ENCODE measurements at places on chromosomes 3 and 15.

GRCh38 chr3:58629629-58630028 lies 36.9 kb downstream of the FAM3D start:
- no peak for DNase-seq

DNA sequence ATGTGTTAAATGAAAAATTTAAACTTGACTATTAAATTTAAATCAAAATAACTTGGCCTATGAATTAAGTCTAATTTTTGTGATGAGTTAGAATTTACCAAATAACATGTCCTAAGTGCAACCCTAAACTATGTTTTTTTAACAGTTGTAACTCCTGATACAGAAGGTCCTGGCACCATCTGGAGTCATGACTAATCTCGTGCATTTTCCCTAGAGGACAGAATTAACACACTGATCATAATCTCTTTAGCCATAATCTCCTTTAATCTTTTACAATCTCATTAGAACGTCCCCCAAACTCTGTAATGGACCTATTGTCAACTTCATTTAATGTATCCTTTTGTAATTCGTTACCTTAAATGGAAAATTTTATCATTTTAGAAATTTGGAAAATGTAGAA lies 100.6 kb downstream of the SUCNR1 start:
- DNase-seq: peak; percentile 62

GRCh38 chr3:45665101-45665572 lies 24.1 kb upstream of the SACM1L start:
- peak; percentile 31 for DNase-seq

GRCh38 chr15:50979041-50979440 lies 70.6 kb downstream of the AP4E1 start:
- DNase-seq: peak; percentile 58

GRCh38 chr3:134659391-134660045 lies 8.7 kb upstream of the KY start:
- no peak for DNase-seq

DNA sequence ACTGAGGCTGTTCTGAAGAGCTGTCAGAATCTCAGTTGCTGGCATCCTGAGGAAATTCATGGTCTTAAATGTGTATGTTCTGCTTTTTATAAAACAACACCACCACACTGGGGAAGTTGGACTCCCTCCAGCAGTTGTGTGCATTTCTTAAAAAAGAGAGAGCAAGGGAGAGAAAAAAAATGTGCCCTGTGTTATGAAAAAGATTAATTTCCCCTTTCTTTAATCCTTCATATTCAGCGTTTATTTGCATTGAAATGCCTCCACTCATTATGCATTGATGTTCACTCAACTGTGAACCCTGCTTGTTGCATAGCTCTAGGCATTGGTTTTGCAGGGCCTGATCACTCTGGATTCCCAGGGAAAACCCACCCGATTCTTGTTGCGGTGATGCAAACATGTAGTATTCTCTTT lies 4.4 kb upstream of the ZNF609 start:
- DNase-seq: no peak

GRCh38 chr3:193896419-193896818 lies 239.5 kb upstream of the HES1 start:
- no peak for DNase-seq

- no peak for DNase-seq
Measured at GRCh38 chr15:69914040-69914439, 183.7 kb downstream of the TLE3 start.

- DNase-seq: no peak
Measured at GRCh38 chr3:72341920-72342319, 506.3 kb downstream of the SHQ1 start.

GRCh38 chr3:140505876-140506275 lies 172.0 kb upstream of the TRIM42 start:
- no peak for DNase-seq

- DNase-seq: no peak
Measured at GRCh38 chr3:19937459-19938294, 3.7 kb upstream of the EFHB start.

DNA sequence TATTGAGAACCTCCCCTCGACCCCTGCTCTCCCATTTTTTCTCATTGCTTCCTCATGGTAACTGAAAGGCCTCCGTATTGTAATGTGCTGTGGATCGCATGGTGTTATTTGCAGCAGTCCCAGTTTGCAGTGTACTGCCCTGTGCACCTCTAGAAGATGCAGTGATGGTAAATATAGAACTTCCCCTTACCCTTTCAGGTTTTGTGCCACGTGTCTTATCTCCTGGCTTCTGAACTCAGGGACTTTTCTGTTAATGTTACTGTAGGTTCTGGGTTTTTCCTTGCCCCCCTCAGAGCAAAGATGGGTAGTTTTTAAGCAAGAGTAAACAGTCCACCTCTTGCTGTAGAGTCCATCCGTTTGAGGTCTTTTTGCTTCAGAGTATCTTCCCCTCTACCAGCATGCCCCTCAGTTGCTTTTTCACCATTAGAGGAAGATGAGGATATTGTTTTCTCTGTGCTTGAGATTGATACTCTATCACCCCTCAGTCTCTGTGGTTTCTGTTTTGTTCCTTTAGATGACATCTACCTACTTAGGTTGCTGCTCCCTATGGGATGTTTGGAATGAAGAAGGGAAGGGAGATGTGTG lies 22.4 kb downstream of the CHD2 start:
- no peak for DNase-seq

GRCh38 chr3:120763601-120764000 lies 21.1 kb downstream of the GTF2E1 start:
- DNase-seq: no peak

DNA sequence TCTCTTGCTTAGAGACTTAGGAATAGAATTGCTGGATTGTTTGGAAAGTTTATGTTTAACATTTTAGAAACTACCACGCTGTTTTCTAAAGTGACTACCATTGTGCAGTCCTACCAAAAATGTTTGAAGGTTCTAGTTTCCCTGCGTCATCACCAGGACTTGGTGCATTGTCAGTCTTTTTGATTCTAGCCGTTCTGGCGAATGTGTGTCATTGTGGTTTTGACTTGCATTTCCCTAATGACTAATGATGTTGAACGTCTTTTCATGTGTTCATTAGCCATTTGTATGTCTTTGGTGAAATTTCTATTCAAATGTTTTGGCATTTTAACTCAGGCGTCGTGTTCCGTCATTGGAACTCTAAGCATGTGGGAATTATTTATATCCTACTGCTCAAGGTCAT lies 58.0 kb downstream of the CHD2 start:
- DNase-seq: peak; percentile 35

DNA sequence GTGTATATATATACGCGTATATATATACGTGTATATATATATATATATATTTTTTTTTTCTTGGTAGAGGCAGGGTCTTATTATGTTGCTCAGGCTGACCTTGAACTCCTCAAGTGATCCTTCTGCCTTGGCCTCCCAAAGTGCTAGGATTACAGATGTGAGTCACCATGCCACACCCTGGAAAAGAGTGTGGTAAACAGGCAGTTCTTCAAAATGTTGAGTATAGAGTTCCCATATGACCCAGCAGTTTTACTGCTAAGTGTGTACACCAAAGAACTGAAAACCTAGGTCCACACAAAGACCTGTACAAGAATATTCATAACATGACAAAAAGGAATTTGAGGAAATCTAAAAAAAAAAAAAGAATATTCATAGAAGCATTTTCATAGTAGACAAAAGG lies 71.8 kb upstream of the GCNT3 start:
- DNase-seq: no peak

- peak; percentile 60 for DNase-seq
Measured at GRCh38 chr15:65525622-65526021, 4.6 kb upstream of the HACD3 start.

DNA sequence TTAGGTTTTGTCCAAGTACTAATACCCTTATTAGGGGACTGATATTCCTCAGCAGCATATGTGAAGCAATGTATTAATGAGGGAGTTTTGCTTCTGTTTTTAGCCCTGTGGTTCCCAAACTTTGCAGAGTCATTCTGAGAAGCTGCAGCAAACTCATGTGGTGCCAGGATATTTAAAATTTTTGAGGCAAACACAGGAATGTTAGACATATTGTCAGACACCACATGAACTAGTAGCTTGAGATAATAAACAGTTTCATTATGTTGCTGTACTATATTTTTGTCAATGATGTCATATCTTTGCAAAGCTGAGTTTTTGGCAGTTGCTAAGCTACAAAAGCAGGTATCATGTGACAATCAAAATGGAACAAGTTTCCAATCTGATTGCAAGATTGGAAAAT lies 36.6 kb downstream of the ATP6V1A start:
- peak; percentile 98 for DNase-seq

GRCh38 chr15:31869686-31870307 lies 160.5 kb upstream of the CHRNA7 start:
- DNase-seq: no peak

- DNase-seq: no peak
Measured at GRCh38 chr3:71166339-71167240, 416.9 kb downstream of the FOXP1 start.

- DNase-seq: peak; percentile 77
Measured at GRCh38 chr3:165206454-165207266, 10.5 kb upstream of the SLITRK3 start.

DNA sequence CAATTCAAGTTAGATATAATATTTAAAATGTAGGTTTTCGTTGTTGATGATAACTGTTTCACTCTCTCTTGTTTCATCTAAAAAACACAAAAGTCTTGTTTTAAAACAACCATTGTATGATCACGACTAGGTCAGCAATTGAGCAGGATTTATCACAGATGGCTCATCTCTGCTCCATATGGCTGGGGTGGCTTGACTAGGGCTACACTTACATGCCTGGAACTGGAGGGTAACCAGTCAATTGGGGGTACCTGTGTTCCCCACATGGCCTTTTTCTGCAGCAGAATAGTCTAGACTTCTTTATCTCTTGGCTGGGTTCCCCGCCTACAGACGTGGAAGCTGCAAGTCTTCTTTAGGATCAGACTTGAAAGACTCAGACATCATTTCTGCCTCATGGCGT lies 103.9 kb downstream of the ARPP21 start:
- DNase-seq: no peak

DNA sequence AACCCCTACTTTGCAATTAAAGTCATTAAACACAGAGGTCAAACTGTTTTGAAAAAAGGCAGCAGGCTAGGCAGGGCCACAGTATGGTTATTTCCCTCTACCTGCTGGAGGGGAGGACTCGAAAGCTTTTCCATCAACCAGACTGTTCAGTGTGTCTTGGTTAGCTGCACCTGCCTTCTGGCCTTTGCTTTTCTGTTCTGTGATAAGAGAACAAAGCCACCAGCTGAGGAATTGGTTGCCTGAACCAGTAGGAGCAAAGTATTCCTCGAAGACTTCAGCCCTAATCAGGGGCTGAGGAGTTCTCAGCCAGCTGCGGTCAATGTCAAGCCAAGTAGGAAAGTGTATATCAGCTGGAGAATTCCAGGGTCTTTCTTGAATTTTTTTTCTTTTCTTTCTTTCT lies 132.5 kb downstream of the SOX2 start:
- no peak for DNase-seq

- no peak for DNase-seq
Measured at GRCh38 chr3:64203969-64204908, 21.0 kb downstream of the PRICKLE2 start.

DNA sequence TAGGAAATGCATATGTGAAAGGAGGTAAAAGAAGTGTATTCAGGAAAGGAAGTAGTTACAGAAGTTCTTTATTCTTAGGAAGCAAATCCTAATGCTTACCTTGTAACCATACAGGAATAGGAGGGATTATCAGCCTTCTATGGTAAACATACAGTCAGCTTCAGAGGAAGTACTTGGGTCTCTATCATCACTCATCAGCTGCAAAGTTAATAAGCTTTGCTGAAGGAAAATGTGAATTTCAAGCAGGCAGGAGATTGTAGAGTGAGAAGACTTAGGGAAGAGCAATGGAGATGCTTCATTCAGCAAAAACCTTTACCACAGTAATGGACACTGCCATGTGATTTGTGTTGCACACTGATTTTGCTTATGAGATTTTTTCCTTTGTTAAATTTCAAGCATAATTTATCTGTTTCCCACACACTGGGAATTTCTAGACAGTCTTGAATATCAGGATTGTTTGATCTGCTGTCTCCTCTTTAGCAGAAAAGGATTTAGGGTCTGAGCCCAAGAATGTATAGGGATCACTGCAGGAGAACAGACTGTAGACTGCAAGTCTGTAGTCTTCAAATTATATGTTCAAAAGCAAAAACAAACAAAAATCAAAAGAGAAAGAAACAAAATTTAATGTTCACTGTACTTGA lies 150.8 kb downstream of the ZNF609 start:
- no peak for DNase-seq

GRCh38 chr3:168807448-168807847 lies 711.7 kb upstream of the GOLIM4 start:
- DNase-seq: no peak

DNA sequence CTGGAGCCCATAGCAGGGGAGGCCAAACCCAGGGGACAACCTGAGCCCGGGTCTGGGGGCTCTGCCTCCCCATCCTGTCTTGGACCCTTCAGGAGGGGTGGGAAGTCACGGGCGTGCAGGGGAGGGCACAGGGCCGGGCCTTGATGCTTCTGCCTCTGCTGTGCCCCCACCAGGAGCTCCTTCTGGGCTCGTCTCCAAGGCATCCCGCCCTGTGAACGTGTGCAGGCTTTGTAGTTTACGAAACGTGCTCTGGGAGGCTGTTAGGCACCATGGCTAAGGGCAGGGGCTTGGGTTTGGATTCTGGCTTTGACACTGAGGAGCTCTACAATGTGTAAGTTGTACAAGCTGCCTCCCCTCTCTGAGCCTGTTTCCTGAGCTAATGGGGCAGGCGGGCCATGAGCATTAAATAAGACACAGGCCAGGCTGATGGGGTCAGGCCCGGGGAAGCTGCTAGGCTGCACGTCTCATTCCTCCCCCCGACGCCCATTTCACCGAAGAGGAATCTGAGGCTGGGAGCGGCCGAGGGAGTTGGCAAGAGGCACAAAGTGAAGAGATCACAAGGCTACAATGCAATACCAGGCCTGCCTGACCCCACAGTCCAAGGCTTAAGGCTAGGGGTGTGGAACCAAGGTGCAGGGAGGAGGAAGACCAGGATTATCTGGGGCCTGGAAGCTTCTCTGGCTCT lies 19.6 kb downstream of the PLXND1 start:
- DNase-seq: no peak

GRCh38 chr15:38242055-38242454 lies 10.6 kb upstream of the SPRED1 start:
- DNase-seq: no peak

DNA sequence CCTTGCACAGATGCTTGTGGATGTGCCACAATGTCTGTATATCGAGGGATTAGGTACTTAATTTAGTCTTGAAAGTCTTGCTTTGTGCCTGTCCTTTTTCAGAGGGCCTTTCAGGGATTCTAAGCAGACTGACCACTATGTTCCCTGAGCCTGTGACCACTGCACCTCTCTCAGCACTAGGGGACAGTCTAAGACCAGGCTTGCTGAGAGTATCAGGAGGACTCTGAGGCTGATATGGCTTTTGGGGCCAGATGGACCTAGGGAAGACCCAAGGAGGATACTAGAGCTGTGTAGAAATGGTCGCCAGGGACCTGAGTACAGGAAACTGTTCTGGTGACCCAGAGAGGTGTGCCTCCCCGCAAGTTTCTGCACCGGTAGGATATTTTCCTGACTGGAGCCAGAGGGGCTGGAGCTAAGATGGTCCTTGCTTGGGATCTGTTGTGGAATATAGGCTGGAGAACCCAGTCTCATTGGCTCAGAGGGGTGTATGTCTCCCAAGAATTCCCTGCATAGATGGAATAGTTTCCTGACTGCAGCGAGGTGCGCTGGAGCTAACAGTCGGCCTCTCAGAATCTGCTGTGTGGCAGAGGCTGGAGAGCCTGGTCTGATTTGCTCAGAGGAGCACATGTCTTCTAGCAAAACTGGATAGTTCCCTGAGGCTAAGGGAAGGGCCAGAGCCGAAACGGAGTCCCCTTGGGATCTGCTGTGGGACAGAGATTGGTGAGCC lies 213.2 kb upstream of the DCBLD2 start:
- DNase-seq: peak; percentile 58

- DNase-seq: peak; percentile 32
Measured at GRCh38 chr15:31327669-31328427, 1.2 kb downstream of the KLF13 start.
